Eye (tissue), 1 donor: ENCODE measurements at places on chromosomes 2 and 18.

DNA sequence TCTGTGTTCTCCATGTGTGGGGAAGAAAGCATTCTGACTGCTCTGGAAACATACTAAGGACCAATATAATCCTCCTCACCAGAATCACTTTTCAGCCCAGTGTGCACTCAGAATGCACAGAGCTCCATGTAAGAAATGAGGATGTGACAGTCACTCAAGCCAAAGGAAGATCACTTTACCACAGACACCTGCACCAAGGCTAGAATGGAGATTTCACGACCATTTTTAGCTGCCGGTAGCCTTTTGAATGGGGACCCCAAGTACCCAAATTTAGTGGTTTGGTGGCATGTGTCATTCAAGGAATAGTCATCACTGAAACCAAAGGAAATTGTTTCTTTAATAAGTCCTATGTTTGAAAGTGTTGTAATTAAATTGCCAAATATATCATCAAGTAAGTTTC, 613.2 kb upstream of the ACVR2A start:
- no peak for DNase-seq

GRCh38 chr2:192416060-192416459, 221.3 kb upstream of the TMEFF2 start:
- DNase-seq, result no peak

GRCh38 chr18:45826084-45826483, 609 bp downstream of the SIGLEC15 start:
- no peak for DNase-seq

DNA sequence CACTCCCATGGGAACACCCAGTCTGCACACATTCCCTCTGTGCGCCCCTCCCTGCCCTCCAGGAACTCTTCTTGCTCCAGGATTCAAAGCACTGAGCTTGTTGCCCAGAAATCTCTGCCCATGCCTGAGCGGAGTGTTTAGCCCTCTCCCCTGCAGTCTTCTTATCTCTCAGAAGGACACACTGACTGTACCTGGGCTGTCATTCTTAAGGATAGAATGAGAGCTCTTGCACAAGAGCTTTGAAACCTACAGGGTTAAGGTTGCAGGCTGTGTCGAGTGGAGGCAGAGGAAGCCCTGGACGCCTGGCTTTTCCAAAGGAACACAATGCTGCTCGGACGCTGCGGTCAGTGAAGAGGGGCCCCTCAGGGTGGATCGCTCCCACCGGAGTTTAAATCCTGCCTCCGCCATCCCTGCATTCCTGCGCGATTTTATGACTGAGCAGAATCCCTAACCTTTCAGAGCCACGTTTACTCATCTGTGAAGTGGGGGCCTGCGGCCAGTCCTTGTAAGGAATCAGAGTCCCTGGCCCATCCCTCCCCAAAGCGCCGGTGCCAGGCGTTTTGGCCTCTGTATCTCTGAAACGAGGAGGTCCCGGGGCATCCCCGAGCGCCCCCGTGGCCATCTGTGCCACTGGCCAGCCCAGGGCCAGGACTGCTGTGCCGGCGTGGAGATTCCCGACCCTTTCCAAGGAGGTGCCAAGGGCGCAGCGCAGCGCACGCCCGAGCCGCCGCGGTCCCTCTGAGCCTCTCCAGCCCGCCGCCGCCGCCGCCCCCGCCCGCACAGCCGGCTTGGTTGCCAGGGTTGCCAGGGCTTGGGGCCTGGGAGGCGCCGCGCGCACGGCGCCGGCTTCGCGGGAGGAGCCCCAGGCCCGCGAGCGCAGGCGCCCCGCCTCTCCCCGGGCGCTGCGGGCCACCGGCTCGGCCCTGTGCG, 58.9 kb downstream of the FAM168B start:
- DNase-seq, result peak; percentile 80

DNA sequence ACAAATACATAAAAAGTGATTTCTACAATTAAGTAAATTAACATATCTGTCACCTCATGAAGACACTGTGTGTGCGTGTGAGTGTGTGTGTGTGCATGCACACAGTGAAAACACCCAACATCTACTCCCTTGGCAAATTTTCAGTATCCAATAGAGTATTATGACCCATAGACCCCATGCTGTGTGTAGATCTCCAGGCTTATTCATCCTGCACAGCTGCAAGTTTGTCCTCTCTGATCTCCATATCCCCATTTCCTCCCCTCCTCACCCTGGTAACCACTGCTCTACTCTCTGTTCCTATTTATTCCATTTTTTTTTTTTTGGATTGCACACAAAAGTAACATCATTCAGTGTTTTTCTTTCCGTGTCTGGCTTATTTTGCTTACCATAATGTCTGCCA, 391.0 kb downstream of the SOX11 start:
- no peak for DNase-seq

DNA sequence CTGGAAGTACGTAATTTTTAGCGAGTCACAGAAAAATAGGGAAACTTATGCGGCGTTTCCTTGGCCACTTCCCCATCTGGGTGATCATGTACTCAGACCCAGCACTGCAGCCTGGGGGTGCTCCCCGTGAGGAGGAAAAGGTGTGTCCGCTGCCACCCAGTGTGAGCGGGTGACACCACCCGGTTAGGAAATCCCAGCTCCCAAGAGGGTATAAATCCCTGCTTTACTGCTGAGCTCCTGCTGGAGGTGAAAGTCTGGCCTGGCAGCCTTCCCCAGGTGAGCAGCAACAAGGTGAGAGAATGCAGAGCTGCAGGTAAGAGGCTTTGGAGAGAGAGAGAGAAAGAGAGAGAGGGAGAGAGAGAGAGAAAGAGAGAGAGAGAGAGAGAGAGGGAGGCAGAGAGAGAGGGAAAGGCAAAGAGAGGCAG, at the start of gene IL1R2:
Gene IL1R2, plus strand, starts transcription at position 240 of the 425 bp plus-strand sequence. CDS start 16,616 bp downstream, outside the sequence.
- DNase-seq, result no peak

- DNase-seq, result no peak
Measured at GRCh38 chr2:149871091-149871885, 283.7 kb upstream of the MMADHC start.
